C1 segment of cervical spinal cord (tissue), 14 donors: ENCODE measurements at places on chromosomes 4 and X.

GRCh38 chr4:16772366-16772850 lies 126.0 kb downstream of the LDB2 start:
- DNase-seq, result no peak

DNA sequence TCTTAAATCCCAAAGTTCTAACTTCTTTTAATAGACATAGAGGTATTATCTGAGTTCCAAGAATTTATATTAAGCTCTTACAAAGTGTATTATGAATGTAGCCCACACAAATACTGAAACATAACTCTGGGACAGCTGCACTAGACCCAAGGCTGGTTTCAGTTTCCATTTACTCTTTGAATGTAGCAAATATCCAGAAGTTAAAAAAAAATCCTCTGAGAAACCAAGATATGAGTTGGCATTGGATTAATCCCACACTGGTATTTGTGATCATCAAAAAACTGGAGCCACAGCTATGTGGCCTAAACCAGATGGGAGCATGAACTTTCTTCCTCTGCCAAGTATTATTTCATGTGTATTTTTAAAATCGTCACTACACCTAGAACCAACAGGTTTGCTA lies 23.6 kb upstream of the SMPX start:
- DNase-seq, result no peak

- DNase-seq, result no peak
These were observed 37.7 kb downstream of the SLC25A5 start for GRCh38 chrX:119505945-119506344.

- no peak for DNase-seq
These were observed 427.2 kb downstream of the MAPK10 start for GRCh38 chr4:85932500-85933290.

- peak; percentile 51 for DNase-seq
These were observed 69.1 kb downstream of the PSAPL1 start for GRCh38 chr4:7365462-7366179.

- DNase-seq, result no peak
These were observed 396.9 kb upstream of the NDST3 start for GRCh38 chr4:117637347-117637746.

DNA sequence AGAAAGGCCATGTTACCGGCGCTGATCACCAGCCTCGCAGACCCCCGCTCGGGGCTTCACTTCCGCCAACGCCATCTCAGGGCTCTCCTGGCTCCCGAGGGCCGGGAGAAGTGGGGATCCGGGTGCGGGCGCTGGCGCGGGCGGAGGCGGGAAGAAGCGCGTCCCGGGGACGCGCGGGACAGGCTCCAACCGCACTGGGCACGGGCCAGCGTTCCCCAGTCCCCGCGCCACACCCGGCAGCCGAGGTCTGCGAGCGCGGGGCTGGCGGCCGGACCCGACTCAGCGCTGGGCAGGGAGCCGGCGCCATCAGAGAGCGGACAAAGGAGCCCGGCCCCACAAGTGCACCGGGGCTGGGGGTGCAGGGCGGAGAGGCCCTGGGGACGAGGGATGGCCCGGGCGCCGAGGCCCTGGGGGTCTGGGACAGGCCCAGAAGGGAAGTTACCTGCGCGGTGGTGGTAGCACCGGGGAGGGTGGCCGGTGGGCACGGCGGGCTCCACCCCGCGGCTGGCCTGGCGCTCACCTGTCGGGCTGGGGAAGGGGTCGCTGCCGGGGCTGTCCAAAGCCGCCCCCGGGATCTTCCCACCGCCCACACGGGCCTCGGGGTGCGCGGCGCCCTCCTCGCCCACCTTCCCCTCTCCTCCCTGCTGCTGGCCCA lies 449 bp downstream of the CTPS2 start:
- no peak for DNase-seq

DNA sequence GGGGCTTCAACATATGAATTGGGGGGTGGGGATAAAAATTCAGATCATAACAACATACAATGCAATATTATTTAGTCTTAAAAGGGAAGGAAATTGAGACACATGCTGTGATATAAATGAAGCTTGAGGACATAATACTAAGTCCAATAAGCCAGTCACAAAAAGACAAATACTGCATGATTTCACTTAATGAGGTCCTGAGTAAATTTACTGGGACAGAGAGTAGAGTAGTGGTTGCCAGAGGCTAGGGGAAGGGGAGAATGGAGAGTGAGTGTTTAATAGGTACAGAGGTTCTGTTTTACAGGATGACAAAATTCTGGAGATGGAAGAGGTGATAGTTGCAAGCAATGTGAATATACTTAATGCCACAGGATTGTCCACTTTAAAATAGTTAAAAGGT lies 89.2 kb upstream of the RAPGEF2 start:
- DNase-seq, result no peak

- DNase-seq, result no peak
These were observed 98.4 kb upstream of the TENM3 start for GRCh38 chr4:182144626-182145333.
